ENCODE measurements at places on chromosomes 5 and 9. TPM values are rescaled to one million over a fixed set of nuclear protein-coding genes. Genes with fewer than 3 reads are reported as not detected.
A peak's percentile ranks its signal among the peaks of the same experiment; 100 is the strongest.

C9 gene
- not detected for total RNA-seq

GRCh38 chr9:34437006-34437925 lies 21.1 kb downstream of the FAM219A start:
- peak; percentile 19 for DNase-seq

GRCh38 chr5:56454219-56454862 lies 221.2 kb upstream of the ANKRD55 start:
- DNase-seq, result no peak

- DNase-seq, result no peak
These were observed 326.1 kb downstream of the NSG2 start for GRCh38 chr5:174371600-174372094.

DNA sequence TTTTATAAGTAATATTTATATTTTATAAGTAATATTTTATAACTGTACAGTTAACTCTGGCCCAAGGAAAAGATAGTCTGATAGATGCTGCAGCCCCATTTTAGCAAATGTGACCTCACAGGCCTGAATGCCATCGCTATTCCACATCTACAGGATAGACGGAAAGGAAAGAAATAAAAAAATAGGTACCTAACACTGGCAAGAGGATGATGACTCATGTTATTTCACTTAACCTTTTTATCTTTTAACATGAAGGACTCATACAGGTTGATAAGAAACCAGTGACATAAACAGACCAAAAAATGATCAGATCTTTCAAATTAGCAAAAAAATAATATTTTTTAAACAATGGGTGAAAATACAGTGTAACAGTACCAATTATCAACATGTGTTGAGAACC lies 2.7 kb downstream of the CD274 start:
- DNase-seq, result no peak

DNA sequence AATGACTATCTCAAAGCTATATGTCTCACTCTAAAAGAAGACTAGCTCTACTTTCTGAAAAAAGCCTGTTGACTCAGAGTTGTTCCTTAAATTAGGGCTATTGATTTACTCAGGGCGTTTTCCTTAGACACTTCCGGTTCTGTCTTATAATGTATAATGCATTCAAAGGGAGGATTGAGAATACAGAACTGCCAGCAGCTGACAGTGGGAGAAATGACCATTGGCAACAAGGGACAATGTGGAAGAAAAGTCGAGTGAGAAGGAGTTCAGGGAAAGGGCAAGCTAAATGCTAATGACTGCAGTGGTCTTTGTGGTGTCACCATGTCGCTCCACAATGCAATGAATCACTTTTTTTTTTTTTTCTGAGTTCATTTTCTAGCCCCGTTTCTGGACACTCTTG lies 65.7 kb upstream of the ANKH start:
- no peak for DNase-seq
